ENCODE measurements at places on chromosomes 4 and X.

DNA sequence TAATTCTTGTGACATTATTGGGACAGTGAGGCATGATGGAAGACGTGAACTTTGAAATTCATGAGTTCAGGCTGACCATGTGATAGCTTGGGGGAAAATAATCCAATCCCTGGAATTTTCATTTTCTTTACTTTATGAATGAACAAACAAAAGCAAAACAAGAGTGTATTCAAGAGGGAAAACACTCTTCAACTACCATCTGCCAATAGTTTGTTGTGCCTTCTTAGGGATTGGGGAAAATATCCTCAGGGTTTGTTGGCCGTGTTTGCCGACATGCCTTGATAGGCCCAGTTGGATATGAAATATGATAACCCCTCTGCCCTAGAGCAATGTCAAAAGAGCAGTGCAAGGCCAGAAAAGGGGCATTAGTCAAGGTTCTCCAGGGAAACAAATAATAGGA, 80.8 kb upstream of the CLNK start:
- DNase-seq = no peak

DNA sequence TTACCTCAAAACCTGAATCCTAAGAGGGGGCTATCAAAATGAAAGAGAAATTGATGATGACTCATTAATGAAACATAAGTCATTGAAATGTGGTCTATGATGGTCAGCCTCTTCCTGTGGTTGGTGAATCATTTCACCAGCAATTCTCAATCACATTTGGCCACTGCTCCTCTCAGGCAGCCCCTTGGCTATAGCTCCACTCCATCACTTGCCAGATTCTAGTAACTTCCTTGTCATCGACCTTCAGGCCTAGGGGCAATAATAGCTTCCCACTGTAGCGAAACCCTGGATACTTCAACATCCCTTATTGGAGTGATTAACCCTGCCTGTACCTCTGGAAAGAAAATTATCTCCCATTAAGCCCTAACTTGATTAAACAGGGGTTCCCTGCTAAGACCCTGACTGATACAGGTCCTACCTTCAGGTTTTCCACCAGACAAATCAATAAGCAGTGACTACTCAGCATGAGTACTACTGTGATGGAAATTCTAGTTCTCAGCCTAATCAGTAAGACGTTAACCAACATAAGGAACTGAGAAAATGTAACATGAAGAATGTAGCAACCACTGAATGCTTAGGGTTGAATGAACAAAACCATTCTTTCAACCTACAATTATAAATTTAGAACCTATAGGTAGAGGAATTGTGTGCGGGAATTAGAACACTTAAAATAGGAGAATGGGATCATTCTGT, 30.4 kb downstream of the ADH7 start:
- DNase-seq = no peak

- DNase-seq = no peak
These were observed 32.9 kb upstream of the TET2 start for GRCh38 chr4:105113800-105114199.

GRCh38 chrX:118773782-118774181, 46.4 kb downstream of the IL13RA1 start:
- DNase-seq = no peak

GRCh38 chrX:72117636-72118210, 14.0 kb downstream of the RTL5 start:
- no peak for DNase-seq
